ENCODE measurements at places on chromosomes 2 and 18.

DNA sequence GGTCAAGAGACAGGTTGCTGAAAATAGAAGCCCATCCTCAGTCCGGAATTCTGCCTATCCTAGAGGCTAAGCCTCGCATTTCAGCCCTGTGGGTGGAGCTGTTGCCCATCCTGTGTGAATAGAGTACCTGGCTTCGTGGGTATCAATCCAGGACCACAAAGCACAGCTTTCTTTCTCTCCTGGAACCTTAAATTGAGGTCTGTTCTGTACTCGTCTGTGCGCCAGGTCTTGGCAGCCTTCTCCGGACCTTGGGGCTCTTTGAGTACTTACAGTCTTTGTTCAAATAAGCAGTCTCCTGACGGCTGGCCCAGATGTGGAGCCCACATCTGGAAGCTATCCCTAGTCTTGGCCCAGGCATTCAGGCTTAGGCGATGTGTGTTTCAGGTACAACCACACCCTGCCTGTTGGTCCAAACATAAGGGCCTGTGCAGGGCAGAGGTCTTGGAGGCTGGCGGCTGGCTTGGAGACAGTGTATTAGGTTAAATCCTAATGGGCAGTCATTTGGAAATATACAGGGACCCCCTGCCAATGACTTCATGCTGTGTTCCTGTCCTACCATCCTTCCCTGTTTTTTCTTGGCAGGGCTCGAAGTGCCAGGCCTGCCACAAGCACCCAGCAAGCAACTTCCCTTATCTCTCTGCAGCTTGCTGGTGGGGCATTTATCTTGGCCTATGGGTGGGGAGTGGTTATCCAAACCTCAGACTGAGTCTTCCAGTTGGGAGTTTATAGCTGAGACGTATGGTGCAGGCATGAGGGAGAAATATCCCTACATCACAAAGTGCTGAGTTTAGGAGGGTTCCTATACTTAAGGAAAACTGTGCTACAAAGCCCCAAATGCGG, 294.1 kb downstream of the BCL2 start:
- DNase-seq: no peak

GRCh38 chr2:16019060-16019480, 78.7 kb downstream of the MYCN start:
- no peak for DNase-seq

GRCh38 chr2:55025082-55025481, 25.2 kb downstream of the RTN4 start:
- no peak for DNase-seq

GRCh38 chr18:21004726-21005125, 106.9 kb downstream of the ROCK1 start:
- no peak for DNase-seq

- DNase-seq: no peak
These were observed 74.5 kb downstream of the LRRFIP1 start for GRCh38 chr2:237701859-237702390.

DNA sequence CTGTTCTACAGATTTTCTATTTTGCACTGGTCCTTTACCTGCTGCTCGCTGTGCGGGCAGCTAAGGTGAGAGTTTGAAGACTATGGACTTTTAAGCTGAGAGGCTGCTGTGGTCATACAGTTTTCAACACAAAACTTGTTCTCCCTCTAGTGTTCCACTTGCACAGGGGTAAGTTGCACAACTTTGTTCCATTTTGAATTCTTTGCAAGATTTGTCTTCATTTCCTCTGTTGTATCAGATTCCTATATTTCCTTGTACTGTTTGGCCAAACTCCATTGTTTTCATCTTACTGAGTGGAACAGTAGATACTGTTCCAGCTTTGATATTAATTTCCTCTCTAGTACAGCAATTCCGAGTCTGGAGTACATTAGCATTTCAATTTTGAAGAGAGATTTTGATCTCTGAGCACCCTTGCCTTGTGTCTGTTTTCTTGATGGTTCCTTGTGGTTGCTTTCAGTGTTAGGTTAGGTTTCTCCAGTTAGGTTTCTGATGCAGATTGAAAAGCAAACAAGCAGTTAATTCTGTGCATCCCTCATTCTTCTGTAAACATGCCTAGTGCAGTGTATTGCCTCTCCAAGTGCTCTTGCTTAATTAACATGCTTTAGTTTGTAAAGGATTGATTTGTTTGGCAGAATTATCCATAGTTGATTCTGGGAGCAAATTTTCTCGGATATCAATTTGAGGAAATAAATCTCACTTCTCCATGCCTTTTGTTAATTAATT, 188.8 kb downstream of the PTPRM start:
- DNase-seq: no peak

GRCh38 chr2:229861431-229861830, 60.4 kb downstream of the TRIP12 start:
- DNase-seq: no peak

- DNase-seq: no peak
These were observed 428.8 kb downstream of the ZNF521 start for GRCh38 chr18:24923138-24923537.

DNA sequence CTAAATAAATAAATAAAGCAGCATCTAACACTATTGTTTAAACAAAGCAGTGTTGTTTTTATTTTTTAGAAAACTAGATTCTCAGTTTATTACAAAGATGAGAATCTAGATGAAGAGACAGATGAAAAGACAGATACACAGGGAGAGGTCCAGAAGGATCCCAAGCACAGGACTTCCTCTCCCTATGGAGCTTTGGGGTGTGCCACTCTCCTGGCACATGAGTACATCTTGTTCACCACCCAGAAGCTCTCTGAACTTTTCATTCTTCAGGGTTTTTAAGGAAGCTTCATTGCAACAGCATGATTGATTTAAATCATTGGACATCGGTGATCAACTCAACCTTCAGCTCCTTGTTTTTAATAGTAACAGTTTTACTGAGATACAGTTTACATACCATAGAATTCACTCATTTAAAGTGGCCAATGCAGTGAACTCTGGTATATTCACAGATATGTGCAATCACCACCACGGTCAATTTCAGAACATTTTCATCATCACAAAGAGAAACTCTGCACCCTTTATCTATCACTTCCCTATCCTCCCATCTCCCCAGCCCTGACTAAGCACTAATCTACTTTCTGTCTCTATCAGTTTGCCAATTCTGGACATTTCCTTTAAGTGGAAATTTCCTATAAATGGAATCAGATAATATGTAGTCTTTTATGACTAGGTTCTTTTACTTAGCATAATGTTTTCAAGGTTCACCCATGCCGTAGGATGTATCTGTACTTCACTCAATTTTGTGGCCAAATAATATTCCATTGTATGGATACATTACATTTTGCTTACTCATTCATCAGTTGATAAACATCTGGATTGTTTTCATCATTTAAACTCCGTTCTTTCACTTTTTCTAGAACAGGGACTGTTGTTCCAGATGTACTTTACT, 62.3 kb upstream of the ZFP36L2 start:
- no peak for DNase-seq

DNA sequence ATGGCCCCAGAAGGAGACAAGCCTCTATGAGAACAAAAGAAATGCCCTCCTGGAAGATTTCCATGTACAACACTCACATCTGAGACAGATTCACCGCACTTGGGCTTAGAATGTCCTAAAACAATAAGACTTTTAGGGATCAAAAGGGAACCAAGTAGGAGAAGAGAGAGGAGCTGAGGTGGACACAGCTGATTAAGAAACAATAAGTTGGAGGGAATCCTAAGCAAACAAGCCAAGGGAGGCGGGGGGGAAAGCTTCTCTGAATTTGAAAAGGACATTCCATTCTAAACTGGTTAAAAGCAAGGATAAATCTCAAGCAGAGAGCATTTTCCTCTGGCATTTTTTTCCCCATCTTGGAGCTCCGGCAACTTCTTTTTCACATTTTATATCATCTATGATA, 9.9 kb downstream of the ACVR1 start:
- no peak for DNase-seq

- DNase-seq: no peak
These were observed 22.8 kb upstream of the RUFY4 start for GRCh38 chr2:218046238-218046637.

- DNase-seq: no peak
These were observed 4.6 kb upstream of the GALM start for GRCh38 chr2:38661306-38661705.

DNA sequence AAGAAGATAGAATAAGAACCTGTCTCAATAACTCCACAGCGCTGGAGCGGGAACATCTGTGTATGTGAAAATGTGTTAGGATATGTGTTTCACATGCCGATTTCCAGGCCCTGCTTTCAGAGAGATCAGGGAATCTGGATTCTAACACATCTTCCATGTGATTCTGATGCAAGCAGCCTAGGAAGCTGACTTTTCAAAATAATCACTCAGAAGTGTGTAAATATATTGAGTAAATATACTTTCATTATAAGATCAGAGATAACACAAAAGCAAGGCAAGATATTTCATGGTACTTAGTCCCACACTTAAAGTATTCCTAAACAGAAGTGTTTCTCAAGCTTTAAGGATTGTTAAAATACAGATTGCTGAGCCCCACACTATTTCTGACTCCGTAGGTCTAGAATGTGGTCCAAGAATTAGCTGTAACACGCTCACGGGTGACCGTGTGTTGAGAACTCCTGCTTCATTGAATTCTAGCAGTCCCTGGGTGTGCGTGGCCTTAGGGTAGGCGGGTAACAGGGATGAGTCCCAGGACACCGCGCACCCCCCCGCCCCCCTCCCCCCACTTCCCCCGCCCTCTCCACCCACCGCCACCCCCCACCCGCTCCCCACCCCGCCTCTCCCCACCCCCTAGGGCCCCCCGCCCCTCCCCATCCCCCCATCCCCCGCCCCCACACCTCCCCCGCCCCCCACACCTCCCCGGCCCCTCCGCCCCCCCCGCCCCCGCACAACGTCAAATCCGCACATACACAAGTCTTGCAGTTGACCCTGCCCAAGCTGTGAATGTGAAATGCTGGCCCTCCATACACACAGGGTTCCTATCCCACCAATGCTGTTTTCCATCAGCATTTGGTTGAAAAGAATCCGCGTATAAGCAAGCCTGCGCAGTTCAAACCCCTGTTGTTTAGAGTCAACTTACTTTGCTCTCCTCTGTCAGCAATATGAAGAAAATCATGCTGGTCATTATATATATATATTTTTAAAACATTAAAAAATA, 94.2 kb upstream of the SLC39A10 start:
- no peak for DNase-seq

DNA sequence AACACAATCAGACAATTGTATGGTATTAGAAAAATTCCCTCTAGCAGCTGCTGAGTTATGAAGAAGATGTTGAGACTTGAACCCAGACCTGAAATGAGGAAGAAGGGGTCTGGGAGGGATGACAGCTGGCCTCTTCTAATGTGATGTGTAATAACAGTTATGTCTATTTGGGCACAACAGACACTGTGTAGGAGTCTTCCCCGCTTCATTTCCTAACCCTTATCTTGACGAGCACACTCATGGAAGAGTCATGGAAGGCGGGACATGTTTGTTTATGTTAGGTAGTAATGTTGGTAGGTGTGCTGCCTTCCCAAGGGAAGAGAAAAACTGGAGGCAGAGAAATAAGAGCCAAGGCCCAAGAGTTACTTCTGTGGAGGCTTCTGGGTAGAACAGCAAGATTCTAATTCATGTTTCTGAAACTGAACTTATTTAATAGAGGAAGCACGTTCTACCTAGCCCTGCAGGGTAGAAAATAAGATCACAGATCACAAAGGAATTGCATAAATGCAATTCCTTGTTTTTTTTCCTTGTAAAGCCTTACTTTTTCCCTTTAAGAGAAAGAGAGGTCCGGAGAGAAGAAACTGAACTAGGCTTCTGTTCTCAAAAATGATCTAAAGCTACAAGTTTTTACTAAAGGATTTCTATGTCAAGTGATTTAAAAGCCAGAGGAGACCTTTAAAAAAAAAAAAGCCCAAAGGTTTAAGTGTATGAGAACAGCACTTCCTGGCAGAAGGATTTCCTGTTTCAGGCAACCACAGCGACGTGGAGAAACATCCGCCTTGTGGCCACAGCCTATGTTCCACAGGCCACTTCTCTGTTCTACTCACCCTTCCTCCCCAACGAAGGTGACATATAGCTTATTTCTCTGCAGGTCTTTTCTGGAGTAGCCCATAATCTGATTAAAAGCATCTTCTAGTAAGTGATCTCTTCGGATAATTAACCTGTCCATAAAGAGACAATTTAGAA, 68.5 kb upstream of the STK17B start:
- no peak for DNase-seq

DNA sequence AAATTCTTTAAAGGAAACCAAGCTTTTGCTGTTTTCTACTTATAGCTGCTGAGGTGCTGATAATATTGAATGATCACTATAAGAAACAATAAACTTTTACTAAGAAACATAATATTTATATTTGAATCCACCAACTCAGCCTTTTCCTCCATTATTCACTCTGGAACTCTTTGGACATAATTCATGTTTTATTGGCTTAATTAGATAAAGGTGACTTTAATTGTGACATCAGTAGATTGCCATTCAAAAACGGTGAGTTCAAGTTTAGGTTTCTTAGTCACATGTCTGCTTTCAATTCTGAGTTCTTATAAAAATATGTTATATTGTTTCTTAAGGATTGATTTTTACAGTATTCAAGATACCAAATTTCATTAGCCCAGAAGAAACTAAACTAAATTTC, 24.0 kb downstream of the CCDC85A start:
- DNase-seq: no peak

DNA sequence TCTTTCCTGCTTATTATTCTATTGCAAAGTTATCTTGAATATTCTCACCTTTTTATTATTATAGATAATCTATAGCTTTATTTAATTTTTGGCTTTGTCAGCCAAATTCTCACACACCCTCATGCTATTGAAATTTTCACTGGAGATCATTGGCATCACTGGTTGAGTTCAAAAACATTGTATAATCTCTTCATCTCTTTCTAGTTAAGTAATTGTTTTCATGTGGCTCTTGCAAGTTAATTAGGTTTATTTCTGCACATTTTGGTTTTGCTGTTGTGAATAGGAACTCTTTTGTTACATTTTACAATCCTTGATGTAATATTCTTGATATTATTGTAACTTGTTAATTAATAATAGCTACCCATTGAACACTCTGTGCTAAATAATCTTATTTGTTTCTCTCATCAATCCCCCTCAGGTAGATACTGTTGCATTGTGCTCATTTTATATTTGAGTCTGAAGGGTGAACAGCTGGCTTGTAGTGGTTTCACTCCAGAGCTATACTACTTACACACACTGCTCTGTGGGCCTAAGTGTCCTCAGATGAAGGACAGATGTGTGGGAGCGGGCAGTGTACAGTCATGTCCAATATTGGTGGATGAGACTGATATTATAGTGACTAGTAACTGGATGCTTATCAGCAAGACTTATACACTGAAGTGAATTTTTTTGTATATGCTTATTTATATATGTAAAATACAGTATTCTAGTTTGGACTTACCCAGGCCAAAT, 112.7 kb downstream of the LCLAT1 start:
- no peak for DNase-seq

GRCh38 chr18:49051311-49051967, 100.7 kb upstream of the SMAD7 start:
- DNase-seq: no peak

DNA sequence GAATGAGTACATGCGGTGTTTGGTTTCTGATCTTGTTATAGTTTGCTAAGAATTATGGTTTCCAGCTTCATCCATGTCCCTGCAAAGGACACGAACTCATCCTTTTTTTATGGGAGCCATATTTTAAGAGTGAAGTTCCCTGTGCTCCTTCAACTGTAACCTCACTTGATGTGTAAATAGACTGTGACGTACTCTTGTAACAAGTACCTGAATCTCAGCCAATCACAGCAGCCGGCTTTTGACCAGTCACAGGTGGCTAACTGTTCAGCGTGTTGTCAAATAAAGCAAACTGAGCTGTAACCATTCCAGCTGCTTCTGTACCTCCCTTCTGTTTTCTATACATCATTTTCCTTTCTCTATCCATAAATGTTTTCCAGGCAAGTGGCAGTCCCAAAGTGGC, 774.3 kb upstream of the HS6ST1 start:
- no peak for DNase-seq
